ENCODE measurements at places on chromosomes 7 and 10. TPM values are rescaled to one million over a fixed set of nuclear protein-coding genes. Genes with fewer than 3 reads are reported as not detected.

DNA sequence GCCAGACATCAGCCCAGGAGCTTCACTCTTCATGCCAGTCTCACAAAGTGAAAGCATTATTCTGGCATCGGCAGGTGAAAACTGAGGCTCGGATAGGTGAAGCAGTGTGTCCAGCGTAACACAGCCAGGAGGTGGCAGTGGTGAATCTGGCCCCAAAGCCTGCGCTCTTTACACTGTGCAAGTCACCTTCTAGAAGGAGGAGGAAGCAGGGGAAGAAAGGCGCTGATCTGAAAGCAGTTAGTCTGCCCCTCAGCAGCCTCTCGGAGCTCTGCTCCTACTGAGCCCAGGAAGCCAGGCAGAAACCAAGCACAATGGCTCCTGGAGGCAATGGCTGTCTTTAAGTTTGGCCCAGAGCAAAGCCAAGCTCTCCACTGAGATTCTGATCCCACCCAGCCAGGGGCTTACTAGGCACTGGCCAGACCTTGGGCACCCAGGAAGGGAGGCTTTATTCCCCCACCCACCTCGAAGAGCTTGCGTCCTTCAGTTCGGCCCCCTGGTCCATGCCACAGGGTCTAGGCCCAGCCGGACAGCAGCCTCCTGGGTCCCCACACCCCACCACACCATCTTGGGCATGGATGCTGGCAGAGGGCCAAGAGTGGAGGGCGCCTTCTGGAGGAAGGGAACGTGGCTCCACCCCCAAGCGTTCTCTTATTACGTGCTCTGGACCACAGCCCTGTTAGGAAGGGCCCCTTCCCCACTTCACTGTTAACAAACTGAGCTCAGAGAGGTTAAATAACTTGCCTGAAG, 104.5 kb downstream of the GRID1 start:
- no peak for DNase-seq

DNA sequence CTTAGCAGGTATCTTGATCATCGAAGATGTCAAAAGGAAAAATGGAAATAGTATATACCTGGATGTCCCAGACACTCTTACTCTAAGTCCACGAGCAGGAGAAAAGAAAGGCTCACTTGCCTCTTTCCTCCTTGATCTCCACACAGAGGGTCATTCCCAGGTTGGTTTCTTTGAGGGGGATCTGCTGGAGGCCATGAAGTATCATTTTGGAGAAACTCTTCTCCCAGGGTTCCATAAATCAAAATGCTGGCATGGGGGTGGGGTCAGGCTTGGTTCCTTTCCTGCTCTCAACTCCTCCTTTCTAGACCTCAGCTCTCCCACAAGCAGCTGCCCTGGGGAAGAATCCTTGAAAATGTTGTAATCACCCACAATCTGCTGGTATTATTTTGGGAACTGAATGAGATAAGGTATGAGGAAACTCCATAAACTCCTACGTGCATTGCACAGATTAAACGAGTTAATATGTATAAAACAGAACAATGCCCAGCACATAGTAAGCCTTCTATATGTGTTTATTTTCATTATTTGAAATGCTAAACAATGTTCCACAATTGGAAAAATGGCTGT, 54.4 kb downstream of the PRKCQ start:
- DNase-seq = no peak

DNA sequence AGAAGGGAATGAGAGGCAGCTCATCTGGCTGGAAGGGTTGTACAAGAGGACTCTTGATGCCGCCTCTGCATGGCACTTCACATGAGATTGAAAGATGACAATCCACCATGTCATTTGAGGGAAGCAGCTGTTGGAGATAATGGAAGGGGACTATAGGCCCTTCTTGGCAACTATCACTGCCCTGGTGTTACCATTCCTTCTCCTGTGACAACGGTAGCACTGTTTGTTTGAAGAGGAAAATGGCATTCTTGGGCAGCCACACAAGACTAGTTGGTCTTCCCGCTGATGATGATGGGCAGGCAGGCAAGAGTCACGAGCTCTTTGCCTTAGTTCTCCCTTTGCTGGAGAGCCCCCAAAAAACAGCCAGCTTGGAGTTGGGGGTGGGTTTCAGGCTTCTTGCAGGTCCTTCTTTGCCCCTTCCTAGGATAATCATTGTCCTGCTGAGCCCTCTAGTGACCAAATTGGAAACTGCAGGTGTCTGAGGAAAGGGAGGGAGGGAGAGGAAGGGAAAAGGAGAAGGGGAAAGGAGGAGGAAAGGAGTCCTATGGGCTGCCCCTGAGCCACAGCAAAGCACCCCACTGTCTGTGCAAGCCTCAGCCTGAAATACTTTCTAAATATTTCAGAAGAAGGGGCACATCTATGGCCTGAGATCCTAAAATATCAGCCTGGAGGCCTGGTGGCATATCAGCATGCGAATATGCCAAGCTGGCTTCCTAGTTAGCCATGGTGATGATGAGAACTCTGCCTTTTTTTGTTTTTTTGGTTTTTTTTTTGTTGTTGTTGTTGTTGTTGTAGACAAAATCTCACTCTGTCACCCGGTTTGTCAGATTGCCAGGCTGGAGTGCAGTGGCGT, 165.6 kb upstream of the KMT2E start:
- peak; percentile 46 for DNase-seq

- no peak for DNase-seq
These were observed 58.0 kb downstream of the TSPAN12 start for GRCh38 chr7:120799813-120800475.

DNA sequence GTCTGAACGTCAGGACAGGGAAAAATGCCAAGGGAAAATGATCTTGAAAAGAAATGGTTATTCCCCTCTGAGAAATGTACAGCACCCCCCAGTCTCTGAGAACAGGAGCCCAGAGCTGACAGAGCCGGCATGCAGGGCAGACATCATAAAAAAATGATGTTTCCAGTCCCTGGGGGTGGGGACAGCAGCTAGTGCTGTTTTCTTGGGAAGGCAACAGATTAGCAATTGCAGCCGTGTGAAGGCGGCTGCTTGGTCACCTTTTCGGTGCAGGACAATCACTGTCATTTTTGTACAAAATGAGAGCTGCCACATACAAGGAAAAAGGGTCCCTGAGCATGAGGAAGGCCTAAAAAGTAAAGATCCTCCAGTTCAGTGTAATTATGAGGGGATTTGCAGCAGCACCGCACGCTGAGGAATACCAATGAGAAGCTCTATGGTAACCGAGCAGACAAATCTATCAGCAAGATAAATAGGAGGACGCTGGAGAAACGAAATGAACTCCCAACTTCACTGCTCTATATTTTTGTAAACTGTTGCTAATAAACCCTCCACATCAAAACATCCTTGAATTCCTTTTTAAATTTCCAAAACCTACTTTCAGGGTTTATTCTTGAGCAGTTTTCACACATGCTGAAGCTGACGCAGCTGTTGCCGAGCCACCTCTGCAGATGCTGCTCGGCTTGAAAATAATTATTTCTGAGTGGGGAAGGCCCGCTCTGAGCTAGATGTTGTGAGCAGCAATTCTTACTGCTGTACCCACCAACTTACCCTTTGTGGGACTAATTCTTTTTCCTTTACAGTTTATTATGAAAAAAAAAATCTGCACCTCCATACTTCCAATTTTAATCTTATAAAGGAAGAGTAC, 98.2 kb upstream of the NEBL start:
- no peak for DNase-seq

DNA sequence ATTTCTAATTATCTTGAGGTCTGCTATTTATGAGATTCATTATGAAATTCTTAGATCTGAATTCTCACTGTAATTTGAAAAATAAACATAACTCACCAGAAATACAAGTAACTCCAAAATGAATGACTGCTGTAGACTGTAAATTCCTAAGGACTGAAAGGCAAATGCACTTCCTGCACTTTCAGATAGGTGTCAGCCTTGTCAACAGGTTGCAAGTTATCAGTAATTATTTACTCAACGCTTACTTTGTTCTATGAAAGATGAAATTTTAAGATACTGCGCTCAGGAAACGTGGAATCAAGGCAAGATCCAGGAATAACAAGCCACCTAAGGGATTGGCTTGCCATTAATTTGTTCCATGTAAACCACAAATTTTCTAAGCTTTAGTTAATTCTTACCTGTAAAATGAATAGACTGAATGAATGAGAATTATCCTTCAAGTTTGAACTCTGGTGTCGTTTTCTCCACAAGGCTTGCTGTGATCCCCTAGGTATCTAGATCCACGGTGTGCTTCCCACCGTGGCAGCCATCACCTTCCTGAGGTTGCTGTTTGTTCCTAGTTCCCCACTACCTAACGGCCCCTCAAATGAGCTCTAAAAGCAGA, 12.6 kb downstream of the DHX32 start:
- DNase-seq = peak; percentile 41

DNA sequence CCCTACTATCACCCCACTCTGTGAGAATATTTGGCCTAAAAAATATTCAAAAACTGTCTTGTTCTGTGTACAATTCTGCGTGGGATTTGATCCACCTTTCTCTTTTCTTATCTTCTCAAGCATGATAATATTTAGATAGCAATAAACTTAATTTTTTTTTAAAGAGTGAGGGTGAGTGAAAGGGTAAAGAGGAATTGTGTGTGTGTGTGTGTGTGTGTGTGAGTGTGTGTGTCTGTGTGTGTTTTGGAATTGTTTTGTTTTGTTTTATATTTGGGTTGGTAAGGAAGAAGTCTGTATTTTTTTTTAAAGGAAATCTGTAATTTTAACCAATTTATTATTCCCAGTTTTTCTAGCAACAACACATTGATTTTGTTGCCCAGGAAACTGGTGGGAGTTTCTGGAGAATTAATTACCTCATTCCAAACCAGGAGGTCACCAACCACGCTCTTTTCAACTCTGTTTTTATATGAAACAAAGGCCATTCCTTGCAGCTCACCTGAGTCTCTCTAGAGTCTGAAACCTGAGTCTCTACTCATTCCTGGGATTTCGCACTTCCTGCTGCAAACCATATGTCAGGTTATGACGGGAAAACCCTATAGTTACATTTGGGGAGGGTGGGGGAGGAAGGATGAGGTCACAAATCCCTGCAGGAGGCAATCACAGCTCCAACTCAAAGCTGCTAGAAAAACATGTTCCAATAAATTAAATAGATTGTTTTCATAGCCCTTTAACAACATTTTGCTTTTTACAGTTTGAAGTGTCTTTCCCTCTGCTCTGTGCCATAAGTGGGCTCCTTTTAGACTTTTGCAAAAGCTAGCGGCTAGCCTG, 38.1 kb upstream of the XPNPEP1 start:
- DNase-seq = no peak

DNA sequence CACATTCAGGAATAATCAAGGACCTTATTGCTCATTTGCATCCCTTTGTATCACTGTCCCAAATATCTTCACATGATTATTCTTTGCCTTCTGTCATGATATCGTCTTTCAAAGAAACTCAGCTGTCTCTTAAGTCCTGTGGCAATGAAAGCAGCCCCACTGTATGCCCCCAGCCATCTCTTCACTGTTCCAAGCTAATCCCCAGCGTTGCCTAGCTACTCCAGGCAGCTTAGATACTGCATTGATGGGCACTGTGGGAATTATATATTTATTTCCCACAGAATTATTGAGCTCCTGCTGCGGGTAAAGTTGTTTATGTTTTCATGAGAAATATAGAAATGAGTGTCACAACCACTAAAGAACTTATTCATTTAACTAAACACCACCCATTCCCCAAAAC, 38.8 kb downstream of the SND1 start:
- no peak for DNase-seq

The MYH16 gene
- not detected for total RNA-seq

The SPDYE16 gene
- total RNA-seq = not detected

The PAX4 gene
- total RNA-seq = not detected
